ENCODE measurements at places on chromosomes 1 and 21.

DNA sequence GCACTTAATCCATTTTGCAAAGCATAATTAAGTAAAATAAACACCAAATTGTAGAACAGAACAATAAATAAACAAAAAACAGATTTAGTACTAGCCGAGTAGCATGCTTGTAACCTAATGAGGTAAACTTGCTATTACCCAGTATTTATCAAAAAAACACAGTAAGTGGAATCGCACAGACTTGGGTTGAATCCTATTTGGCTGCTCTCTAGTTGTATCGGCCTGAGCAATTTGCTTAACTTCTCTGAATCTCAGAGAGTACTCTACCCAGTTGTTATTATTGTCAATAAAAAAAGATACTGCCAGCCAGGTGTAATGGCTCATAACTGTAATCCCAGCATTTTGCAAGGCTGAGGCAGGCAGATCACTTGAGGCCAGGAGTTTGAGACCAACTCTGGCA lies 664.3 kb downstream of the ADGRL2 start:
- no peak for DNase-seq

DNA sequence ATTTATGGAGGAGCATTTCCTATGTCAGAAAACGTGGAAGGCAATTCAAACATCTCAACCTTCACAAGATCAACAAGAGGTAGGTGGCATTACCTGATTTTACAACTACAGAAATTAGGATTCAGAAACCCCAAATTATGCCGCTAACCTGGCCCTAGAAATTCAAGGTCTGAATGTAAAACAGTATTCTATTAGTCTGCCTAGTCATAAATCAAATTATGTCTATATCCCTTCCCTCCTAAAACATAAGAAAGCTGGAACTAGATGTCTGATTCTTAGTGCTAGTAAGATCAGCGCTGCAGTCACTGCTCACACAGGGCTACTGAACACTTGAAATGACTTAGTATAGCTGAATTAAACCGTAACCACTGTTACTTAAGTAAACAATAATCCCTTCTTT lies 1.4 kb downstream of the TOMM20 start:
- DNase-seq = no peak

- no peak for DNase-seq
Measured at GRCh38 chr21:46552865-46553379, 52.0 kb downstream of the S100B start.

- DNase-seq = no peak
Measured at GRCh38 chr1:55955016-55955621, 624.2 kb downstream of the PLPP3 start.

- DNase-seq = no peak
Measured at GRCh38 chr1:145995964-145996432, 381 bp downstream of the TXNIP start.

- DNase-seq = no peak
Measured at GRCh38 chr1:160049101-160049500, 17.3 kb upstream of the PIGM start.

DNA sequence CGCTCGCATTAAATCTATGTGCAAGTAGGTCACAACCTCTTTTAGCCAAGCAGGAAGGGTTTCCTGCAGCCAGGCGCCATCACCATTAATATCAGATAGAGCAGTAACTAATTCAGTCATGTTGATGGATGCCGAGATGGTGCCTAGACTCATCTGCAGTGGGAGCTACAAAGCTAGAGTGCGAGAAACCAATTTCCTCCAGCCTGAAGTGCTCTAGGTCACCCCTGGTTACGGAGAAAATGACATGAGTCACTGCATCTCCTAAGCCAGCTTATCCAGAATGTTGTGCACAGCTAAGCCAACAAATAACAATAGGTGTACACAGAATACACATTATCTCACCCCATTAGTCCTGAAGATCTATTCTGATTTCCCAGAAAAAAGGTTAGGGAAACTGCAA lies 36.0 kb downstream of the OVAAL start:
- no peak for DNase-seq

DNA sequence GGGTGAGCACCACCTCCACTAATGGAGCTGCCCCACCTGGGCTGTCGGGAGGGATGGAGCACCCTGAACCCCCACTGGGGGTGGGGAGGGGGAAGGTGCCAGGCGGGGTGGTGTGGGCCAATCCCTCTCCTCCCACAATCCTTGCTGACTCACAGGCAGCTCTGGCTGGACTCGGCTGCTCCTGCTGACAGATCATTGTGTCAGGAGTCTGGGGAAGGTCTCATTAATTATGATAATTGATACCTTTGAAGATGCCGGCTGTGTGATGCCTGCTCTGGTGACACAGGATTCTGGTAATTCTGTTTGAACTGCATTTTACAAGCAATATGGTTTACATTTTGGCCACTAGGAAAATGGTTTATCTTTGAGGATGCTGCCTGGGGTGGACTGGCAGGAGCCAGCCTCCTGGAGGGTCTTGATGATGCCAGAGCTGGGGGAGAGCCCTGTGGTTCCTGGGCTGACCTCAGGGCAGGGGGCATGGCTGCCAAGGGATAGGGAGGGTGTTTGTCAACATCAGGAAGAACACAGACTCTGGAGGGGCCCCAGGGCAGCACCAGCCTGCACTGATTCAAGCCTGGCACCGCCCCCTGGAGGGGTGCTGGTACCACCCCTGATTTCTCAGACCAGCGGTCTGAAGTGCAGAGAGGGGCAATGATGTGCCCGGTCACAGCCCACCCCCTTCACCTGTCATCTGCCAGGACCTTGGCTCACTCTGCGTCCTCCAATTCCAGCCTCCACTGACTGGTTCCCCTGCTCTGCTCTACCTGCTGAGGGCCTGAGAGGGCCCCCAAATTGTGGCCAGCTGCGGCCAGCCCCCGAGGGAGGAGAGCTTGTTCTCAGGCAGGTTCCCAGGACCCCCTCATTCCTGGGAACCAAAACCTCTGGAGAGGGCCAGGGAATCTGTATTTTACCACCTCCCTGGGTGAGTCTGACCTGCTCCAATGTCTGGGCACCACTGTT lies 338.8 kb downstream of the MATN1 start:
- DNase-seq = no peak

DNA sequence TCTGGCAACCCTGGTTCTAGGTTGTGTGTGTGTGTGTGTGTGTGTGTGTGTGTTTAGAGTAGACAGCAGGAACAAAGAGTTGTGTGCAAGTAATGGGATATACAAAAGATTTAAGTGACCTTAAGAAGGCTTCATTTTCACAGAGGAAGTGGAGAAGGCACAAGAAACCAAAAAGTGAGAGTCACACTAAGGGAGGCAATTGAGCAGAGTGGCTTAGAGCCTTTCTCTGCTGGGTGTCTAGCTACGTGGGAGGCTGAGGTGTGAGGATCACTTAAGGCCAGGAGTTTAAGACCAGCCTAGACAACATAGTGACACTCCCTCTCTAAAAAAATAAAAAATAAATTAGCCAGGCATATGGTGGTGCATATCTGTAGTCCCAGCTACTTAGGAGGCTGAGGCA lies 44.4 kb upstream of the HAO2 start:
- DNase-seq = no peak

GRCh38 chr1:152185544-152186391 lies 26.7 kb upstream of the RPTN start:
- peak; percentile 29 for DNase-seq

DNA sequence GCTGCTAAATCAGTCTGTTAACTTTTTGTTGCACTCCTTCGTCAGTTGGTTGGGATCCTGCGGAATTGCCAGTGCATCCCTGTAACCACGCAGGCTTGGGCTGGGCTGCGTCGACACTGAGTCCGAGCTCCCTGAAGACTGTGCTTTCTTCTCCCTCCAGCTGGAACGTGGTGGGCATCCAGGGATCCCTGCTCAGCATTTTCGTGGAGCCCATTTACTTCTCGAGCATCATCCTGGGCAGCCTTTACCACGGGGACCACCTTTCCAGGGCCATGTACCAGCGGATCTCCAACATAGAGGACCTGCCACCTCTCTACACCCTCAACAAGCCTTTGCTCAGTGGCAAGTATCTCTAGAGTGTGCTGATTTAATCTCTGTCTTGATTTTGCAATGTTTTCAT lies 83.3 kb downstream of the POFUT2 start:
- no peak for DNase-seq

GRCh38 chr1:154145986-154146385 lies 8.9 kb downstream of the NUP210L start:
- DNase-seq = no peak

Data from germinal center (tissue), 1 donor.